ENCODE measurements at places on chromosomes 2 and 18. TPM values are rescaled to one million over a fixed set of nuclear protein-coding genes. Genes with fewer than 3 reads are reported as not detected.

The SCN9A gene
- total RNA-seq: 0.12 TPM

The POTEI gene
- total RNA-seq: not detected

The IL36RN gene
- total RNA-seq: not detected

The POTEJ gene
- not detected for total RNA-seq

The RNMT gene
- 37.8 TPM for total RNA-seq

The ADCYAP1 gene
- total RNA-seq: not detected

DNA sequence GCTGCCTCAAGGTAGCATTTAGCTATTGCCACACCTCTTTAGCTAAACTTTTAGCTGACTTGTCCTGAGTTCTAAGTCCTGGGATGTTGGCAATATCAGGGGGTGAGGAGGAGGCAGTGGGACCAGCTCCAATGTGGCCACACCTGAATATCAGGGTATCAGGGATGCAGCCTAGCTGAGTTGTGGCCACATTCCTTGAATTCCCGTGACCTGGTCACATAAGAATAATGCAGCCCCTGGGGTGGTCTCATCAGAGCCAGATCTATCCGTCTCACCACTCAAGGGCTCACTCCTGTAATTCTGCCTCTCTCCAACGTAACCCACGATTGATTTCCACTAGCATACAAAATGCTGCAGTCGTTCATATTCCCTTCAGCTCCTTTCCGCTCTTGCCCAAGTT, 11.6 kb upstream of the TAF1B start:
- H3K36me3 ChIP-seq: no peaks in the 10 kb centered on the region
- DNase-seq: no peak
- H3K4me3 ChIP-seq: no peak overlapping the region

GRCh38 chr2:201855356-201855755, 49.0 kb downstream of the CDK15 start:
- H3K4me3 ChIP-seq: no peak overlapping the region
- H3K4me1 ChIP-seq: peaks cover 13% of the 10 kb centered on the region
- no peak for DNase-seq

- H3K4me1 ChIP-seq: no peaks in the 10 kb centered on the region
- no peak overlapping the region for H3K4me3 ChIP-seq
- DNase-seq: no peak
- H3K27me3 ChIP-seq: no peaks in the 10 kb centered on the region
- H3K36me3 ChIP-seq: no peaks in the 10 kb centered on the region
- no peak overlapping the region for H3K27ac ChIP-seq
These were observed 7.3 kb upstream of the PROM2 start for GRCh38 chr2:95266781-95267430.

- no peak for DNase-seq
- H3K4me1 ChIP-seq: peaks cover 50% of the 10 kb centered on the region
- H3K27me3 ChIP-seq: no peaks in the 10 kb centered on the region
- H3K27ac ChIP-seq: peak overlapping the region; percentile 24
These were observed 6.7 kb downstream of the INO80C start for GRCh38 chr18:35490894-35491699.

DNA sequence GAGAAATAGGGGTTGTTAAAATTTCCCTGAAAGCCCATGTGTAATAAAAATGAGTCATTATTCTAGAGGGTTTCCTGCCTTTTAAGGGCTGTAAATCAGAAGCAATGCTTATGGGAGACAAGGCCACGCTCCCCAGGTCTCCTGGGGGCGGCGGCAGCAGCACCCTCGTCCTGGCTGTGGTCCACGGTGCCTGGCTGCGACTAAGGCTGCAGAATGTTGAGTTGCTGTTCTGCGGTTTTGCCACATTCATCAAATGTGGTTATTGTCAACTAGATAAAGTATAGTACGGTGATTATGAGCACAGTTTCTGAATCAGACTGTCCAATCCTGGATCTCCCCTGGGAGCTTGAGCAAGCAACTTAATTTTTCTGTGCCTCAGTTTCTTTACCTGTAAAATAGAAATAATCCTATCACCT, 11.9 kb upstream of the AGFG1 start:
- peak; percentile 61 for DNase-seq
- peak overlapping the region; percentile 89 for H3K4me3 ChIP-seq
- H3K27ac ChIP-seq: peak overlapping the region; percentile 94
- no peaks in the 10 kb centered on the region for H3K27me3 ChIP-seq

DNA sequence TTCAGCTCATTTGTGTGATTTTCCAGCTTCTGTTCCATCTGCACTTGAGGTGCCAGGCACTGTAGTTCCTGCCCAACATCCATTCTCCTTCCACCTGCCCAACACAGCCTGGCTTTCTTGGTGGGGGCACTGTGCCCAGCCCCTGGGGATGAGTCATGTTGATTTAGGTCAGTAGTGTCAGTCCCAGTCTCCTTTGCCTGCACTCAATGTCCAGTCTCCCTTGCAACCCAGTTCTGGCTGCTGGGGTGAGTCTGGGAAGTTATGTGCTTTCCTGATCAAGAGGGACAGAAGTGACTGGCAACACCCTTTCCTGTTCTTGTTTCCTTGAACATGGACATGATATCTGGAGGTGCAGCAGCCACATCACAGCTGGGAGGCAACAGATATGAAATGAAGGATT, 1.5 kb upstream of the ASB18 start:
- no peaks in the 10 kb centered on the region for H3K4me1 ChIP-seq
- H3K27me3 ChIP-seq: peaks cover 10% of the 10 kb centered on the region
- H3K27ac ChIP-seq: no peak overlapping the region
- no peak for DNase-seq
- peaks cover 8% of the 10 kb centered on the region for H3K36me3 ChIP-seq
- H3K4me3 ChIP-seq: no peak overlapping the region

GRCh38 chr2:80621656-80622055, 317.1 kb upstream of the LRRTM1 start:
- H3K4me1 ChIP-seq: no peaks in the 10 kb centered on the region
- H3K4me3 ChIP-seq: no peak overlapping the region
- no peak overlapping the region for H3K27ac ChIP-seq
- H3K27me3 ChIP-seq: no peaks in the 10 kb centered on the region

GRCh38 chr2:188588235-188588634, 296.6 kb downstream of the GULP1 start:
- H3K27ac ChIP-seq: no peak overlapping the region
- no peaks in the 10 kb centered on the region for H3K36me3 ChIP-seq
- no peaks in the 10 kb centered on the region for H3K27me3 ChIP-seq
- no peak for DNase-seq
- no peaks in the 10 kb centered on the region for H3K4me1 ChIP-seq

GRCh38 chr2:219433666-219434467, 776 bp upstream of the SPEG start:
- H3K27ac ChIP-seq: no peak overlapping the region
- H3K27me3 ChIP-seq: peaks cover 6% of the 10 kb centered on the region
- peak; percentile 56 for DNase-seq
- H3K4me3 ChIP-seq: no peak overlapping the region
- no peaks in the 10 kb centered on the region for H3K36me3 ChIP-seq

DNA sequence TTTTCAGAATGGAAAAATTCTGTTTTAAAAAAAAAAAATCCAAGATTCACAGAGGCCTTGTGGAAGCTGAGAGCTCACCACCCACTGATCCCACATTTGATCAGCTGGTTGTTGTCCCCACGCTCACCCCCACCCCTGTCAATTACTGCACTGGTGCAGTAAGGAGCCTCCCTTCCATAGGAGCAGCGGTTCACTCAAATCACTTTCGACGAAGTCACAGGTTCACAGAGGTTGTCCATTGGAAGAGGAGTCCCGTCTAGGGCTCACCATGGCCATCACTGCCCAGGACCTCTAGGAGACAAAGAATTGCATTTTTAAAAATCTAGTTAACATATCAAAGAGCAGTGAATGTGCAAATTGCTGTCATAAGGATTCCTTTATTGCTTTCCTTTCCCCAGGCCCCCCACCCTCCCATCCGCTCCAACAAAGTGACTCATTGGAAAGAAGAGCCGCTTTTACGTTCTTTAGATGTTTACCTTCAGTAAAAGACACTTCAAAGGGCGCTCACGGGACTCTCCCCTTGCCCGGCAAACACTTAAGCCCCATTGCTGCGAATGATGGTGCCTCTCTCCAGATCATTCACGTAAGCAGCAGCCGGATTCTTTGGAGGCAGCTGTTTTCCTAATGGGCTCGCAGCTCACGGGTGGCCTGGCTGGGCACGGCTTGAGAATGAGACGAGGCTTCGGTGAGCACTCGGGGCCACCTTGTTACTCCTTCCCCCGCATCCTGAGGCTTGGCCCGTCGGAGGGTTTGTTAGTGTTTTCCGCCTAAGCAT, 165.5 kb upstream of the SALL3 start:
- H3K27me3 ChIP-seq: peaks cover 8% of the 10 kb centered on the region
- DNase-seq: no peak
- H3K27ac ChIP-seq: no peak overlapping the region
- H3K4me3 ChIP-seq: no peak overlapping the region
- no peaks in the 10 kb centered on the region for H3K36me3 ChIP-seq
- H3K4me1 ChIP-seq: no peaks in the 10 kb centered on the region

DNA sequence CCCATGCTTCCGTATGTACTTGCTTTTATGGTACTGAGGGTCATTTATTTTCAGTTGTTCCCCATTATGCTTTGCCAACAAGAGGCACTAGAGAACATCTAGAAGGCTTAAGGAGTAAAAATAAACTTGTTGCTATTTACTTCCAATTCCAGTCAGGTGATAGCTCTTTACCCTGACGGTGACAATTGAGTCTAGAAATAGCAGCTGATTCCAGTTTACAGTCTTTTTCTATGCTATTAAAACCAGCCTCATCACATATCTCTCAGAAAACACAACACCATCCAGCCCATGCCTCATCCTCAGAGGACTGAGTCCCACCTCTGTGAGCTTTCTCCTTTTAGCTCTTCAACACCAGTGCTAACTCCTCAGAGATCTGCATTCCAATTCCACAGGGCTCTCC, 327.0 kb downstream of the GPD2 start:
- no peak overlapping the region for H3K4me3 ChIP-seq
- no peaks in the 10 kb centered on the region for H3K27me3 ChIP-seq
- H3K27ac ChIP-seq: no peak overlapping the region
- no peaks in the 10 kb centered on the region for H3K4me1 ChIP-seq

DNA sequence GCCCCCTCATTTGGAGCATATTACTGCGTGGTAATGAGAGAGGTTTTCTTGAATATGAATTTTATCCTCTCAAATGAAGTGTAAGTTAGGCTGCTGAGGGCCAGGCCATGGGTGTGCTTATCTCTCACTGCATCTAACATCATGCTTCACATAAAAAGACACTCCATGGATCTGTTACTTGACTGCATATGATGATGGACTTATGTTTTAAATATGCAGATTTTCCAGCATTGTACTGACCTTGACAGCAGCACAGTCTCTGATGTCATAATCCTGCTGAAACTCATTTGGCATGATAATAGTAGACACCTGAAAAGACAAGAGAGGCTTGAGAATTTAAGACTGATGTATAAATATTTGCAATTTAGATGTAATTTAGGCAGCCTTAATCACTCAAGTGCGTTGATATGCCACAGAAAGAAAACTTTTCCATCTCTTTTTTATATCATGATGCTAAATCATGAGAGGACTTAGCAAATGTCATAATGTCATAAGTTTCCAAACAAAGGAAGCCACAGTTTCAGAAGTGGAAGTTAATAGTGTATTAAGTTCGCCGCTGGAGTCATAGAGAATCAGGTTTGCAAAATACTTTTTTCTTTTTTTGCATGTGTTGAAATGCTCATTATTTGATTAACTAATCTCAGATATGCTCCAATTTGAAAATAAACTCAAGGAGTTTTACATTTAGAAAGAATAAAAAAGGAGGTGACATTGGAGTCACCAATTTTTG, 62.7 kb upstream of the CD302 start:
- peaks cover 16% of the 10 kb centered on the region for H3K4me1 ChIP-seq
- peaks cover 25% of the 10 kb centered on the region for H3K36me3 ChIP-seq
- H3K4me3 ChIP-seq: no peak overlapping the region
- no peaks in the 10 kb centered on the region for H3K27me3 ChIP-seq
- no peak for DNase-seq

- no peak overlapping the region for H3K27ac ChIP-seq
- no peaks in the 10 kb centered on the region for H3K36me3 ChIP-seq
- H3K4me1 ChIP-seq: no peaks in the 10 kb centered on the region
- DNase-seq: no peak
These were observed 143.2 kb downstream of the DDX1 start for GRCh38 chr2:15734674-15735483.
